ACHN (cell line): ENCODE measurements at places on chromosomes 7 and 10.

- no peak for DNase-seq
Measured at GRCh38 chr7:157927313-157927925, 590.6 kb downstream of the DNAJB6 start.

- DNase-seq, result peak; percentile 58
Measured at GRCh38 chr7:122143376-122143750, 686 bp downstream of the AASS start.

- no peak for DNase-seq
Measured at GRCh38 chr10:28946479-28946878, 269.2 kb downstream of the BAMBI start.

DNA sequence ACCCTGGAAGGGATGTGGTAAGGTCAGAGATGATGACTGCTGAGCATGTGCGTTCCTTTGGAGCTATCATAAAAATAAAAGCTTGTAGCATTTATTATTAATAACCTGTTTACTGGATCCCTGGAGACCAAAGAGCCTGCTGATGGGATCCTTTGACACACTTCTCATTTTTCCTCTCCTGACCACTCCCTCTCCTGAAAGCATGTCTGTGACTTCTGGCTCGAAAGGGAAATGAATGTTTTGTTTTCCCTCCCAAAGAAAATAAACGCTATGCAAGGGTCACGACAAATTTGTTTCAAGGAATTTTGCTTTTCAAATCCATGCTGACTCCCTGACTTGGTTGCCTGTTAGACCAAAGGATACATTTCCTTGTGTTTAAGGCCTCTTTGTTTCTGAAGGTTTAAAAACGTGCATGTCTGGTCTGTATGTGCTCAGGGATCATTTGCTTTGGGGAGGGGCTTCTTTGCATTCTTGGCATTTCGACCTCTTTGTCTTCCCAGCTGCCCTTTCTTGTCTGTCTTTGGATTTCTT lies 185.1 kb upstream of the AGK start:
- no peak for DNase-seq

- no peak for DNase-seq
Measured at GRCh38 chr7:22860337-22860736, 37.7 kb upstream of the TOMM7 start.

DNA sequence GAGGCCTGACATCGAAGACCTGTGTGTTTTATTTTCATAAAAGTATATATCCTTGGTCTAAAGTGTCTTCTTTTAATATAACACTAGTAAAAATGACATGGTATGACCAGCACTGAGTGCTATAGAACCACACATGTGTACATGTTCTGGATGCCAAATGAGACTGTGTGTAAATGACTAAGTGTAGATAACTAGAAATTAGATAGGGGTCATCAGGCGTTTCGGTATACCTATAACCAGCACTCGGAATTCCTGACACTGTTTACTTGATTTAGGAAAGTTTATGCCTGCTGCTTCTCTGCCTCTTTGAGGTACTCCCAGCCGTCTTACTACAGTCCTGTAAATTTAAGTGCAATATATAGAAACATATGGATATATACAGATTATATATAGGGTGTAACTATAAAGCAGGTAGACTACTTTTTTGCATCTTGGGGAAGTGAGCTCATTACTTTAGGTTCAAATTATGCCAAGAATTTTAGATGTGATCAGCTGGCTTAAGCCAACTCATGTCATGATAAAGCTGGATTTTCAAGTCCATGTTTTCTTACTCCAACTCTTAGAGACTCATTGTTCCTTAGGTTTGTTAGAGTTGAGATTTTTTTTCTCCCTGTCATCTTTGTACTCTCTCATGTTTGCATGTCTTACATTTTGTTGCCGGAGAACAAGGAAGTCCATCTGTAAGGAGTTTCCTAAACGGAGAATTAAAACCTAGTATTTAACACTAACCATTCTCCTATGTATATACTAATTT lies 62.9 kb downstream of the KLHDC10 start:
- no peak for DNase-seq

DNA sequence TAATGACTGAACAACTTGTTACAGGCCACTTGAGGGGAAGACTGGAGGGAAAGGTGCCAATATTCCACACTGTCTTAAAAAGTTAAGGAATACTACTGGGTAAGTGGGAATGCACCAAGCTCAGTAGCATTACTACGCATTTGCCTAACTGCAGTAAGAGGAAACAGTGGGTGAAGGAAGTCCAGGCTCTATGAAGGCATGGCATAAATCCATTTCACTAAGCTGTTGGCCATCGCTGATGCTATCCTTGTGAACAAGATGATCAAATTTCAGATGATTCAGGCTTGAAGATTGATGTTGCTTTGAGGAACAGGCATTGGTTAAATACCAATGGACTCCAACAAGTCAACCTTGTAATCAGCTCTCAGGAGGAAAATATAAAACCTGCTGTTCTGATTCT lies 44.2 kb upstream of the TES start:
- DNase-seq, result no peak

GRCh38 chr10:97608991-97609561 lies 19.6 kb downstream of the C10orf62 start:
- no peak for DNase-seq

DNA sequence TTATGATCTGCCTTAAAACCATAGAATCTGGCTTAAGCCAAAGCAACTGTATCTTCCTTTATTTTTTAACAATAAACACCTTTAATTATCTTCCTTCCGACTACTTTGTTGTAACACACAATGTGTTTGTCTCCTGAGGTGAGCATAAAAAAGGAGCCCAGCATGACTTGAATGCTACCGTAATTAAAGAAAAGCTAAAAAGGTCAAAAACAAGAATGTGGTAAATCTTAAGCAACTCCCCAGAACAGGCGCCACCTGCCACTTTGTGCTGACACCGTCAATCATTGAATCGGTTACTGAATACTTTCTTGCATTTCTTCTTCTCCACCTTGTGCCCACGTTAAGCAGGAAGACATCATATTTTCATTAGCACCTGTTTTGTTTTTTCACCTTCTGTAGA lies 569.9 kb upstream of the C7orf33 start:
- DNase-seq, result no peak

DNA sequence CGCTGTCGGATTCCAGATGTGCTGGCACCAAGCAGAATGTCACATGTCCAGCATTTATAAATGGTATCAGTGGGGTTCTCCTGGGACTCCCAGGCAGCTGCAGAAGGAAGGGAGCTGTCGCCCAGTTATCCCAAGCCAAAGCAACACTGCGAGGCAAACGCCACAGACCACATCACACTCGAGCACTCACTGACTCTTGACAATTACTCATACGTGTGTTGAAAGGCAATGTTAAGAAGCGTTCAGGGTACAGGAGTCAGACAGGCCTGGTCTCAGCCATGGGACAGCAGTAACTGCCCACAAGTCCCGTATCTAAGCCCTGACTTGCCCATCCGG lies 113.4 kb downstream of the DIP2C start:
- no peak for DNase-seq

- DNase-seq, result no peak
Measured at GRCh38 chr7:47779341-47779771, 168.9 kb downstream of the PKD1L1 start.

GRCh38 chr7:22219739-22220493 lies 137.0 kb downstream of the RAPGEF5 start:
- DNase-seq, result no peak

DNA sequence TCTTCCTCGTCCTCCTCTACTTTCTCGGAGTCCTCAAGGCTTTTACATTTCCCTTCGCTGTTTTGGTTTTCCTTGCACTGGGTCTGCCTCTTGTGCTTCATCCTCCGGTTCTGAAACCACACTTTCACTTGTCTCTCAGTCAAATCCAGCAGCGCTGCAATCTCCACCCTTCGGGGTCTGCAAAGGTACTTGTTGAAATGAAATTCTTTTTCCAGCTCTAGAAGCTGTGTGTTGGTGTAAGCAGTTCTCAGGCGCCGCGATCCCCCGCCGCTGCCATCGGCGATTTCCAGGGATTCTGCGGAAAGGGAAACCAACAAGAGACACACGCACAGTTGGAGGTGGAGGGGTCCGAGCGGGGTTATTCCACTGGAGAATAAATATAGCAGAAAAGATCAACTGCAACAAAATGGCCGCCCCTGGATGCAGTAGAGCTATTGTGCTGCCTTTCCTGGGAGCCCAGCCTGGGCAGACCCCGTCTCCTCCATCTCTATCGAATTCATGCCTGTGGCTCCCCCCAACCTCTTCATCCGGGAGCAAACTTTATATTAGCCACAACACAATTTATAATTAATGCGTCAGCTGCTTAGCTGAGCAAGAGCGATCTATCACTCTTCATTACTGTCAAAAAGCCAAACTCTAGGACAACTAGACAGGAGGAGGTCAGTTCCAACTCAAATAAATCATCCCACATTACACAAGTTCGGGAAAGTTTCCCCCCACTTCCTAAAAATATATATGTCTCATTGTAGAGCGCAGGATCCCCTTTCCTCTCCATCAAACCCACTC lies 1.1 kb downstream of the HOXA2 start:
- DNase-seq, result no peak

DNA sequence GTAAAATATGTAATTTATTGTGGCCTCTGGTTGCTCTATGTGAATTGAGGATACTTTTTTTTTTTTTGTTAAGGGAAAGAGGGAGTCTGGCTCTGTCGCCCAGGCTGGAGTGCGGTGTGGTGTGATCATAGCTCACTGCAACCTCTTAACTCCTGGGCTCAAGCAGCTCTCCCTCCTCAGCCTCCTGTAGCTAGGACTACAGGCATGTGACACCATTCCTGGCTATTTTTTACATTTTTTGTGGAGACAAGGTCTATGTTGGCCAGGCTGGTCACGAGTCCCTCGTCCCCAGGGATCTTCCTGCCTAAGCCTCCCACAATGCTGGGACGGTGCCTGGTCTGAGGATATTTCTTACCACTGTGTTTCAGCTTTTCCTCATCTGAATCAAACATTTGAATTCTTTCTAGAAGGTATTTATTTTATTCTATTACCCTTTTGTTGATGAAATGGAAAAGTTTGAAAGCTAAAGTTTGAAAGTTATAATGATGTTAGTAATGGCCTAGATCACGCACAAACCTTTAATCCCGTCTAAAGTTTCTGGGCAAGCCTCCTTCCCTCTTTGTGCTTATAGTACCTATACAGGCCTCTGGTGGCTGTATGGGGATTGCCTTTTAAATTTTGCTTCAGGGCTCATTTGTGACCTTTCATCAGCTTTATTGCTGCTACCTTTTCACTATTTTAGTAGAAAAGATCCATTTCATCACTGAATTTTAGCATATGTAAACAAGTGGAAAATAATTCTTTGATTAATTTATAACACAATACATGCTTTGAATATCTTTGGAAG lies 2.0 kb downstream of the IFRD1 start:
- peak; percentile 62 for DNase-seq
